Cerebellum (tissue), 4 donors: ENCODE measurements at places on chromosomes 3 and 15. TPM values are rescaled to one million over a fixed set of nuclear protein-coding genes. Genes with fewer than 3 reads are reported as not detected.

The GNB5 gene
- total RNA-seq, result 53.1 TPM

The C15orf62 gene
- total RNA-seq, result 0.27 TPM

The RPS27L gene
- 15.7 TPM for total RNA-seq

The CERS3 gene
- total RNA-seq, result 0.73 TPM

The PRR20G gene
- total RNA-seq, result not detected

The ISL2 gene
- total RNA-seq, result not detected

The IQCF5 gene
- not detected for total RNA-seq

The ANKRD34C gene
- total RNA-seq, result 2.4 TPM

The GNAT1 gene
- total RNA-seq, result not detected
